Nucleus accumbens (tissue), 56 donors: ENCODE measurements at places on chromosomes 12 and 14.

DNA sequence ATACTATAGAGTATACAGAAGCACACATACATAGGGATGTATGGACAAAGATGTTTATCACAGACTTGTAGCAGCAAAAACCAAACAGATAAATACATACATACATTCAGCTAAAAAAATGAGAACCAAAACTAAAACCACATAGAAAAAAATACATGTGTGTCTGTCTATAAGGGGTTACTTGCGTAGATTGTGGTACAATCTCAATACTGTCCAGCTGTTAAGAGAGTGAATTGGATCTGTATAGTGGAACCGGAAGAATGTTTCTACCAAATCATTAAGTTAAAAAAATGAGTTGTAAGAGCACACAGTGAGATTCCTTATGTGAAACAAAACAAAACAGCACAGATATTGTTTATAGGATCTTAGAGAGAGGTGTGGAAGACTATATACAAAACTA is 44.2 kb upstream of the DCD start:
- no peak for DNase-seq

GRCh38 chr14:76920331-76921087 is 94.3 kb downstream of the LRRC74A start:
- peak; percentile 52 for DNase-seq

- peak; percentile 66 for DNase-seq
Measured at GRCh38 chr14:34874386-34875030, 652 bp downstream of the BAZ1A start.

GRCh38 chr12:44015333-44015941 is 179.6 kb downstream of the TMEM117 start:
- no peak for DNase-seq
